Right atrium auricular region (tissue), 2 donors: ENCODE measurements at places on chromosomes 7 and 10. TPM values are rescaled to one million over a fixed set of nuclear protein-coding genes. Genes with fewer than 3 reads are reported as not detected.

Gene TAS2R16
- total RNA-seq, result not detected

Gene SPDYE5
- total RNA-seq, result not detected

Gene SUGCT
- 5.4 TPM for total RNA-seq

Gene MSMB
- not detected for total RNA-seq

Gene OR2A7
- total RNA-seq, result 2.7 TPM

Gene CYP2C18
- not detected for total RNA-seq

Gene RPEL1
- total RNA-seq, result not detected

Gene AGK
- 41.9 TPM for total RNA-seq

Gene ANKRD30A
- total RNA-seq, result not detected

Gene CYP2C9
- total RNA-seq, result not detected

Gene AKR1C4
- not detected for total RNA-seq

Gene NUP205
- 14.3 TPM for total RNA-seq

Gene OR13A1
- total RNA-seq, result not detected

Gene TAS2R41
- total RNA-seq, result not detected

Gene TMEM254
- total RNA-seq, result 8.8 TPM

Gene FKBP6
- total RNA-seq, result not detected

Gene AKR1D1
- not detected for total RNA-seq

Gene DKK1
- not detected for total RNA-seq

Gene CRHR2
- total RNA-seq, result 0.22 TPM

Gene ADRA2A
- 1.2 TPM for total RNA-seq

Gene TUBAL3
- not detected for total RNA-seq

Gene SPAG6
- total RNA-seq, result not detected

Gene NKX6-2
- not detected for total RNA-seq

Gene VENTX
- total RNA-seq, result 0.44 TPM

Gene GPER1
- 4.6 TPM for total RNA-seq

Gene ZWINT
- total RNA-seq, result 1.3 TPM

Gene NPY4R2
- total RNA-seq, result not detected

Gene OGA
- 41.6 TPM for total RNA-seq

Gene RNF148
- 0.74 TPM for total RNA-seq

Gene DDC
- not detected for total RNA-seq

Gene PMS2
- total RNA-seq, result 5.0 TPM

Gene VDAC2
- total RNA-seq, result 454 TPM

Gene PRPS1L1
- not detected for total RNA-seq

Gene FAM25G
- total RNA-seq, result not detected

Gene NACAD
- 9.0 TPM for total RNA-seq
